ENCODE measurements at places on chromosomes 7 and 10. TPM values are rescaled to one million over a fixed set of nuclear protein-coding genes. Genes with fewer than 3 reads are reported as not detected.

DNA sequence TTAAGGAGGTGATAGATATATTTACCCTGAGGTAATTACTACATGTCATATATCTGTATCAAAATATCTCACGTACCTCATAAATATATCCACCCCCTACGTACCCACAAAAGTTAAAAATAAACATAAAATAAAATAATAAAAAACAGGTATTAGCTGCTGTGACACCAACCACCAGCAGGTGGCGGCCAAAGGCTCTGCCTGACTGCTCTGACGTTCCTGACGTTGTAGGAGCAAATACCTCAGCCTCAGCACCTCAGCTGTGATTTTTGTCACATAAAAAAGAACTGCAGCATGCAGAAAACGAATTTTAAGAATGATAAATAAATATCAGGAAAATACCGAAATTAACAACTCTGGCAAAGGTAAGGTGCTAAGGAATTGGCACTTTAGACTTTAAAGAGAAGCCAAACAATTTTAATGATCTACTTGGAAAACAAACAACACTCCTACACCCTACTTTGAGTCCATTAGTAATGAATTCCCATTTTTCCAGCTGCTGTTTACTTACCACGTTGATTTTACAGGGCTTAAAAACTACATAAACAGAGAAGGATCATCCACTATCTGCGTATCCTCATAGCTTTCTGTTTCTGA, 125.4 kb upstream of the TARP start:
- H3K4me1 ChIP-seq = no peaks in the 10 kb centered on the region
- no peak overlapping the region for H3K27ac ChIP-seq
- H3K4me3 ChIP-seq = no peak overlapping the region
- no peaks in the 10 kb centered on the region for H3K27me3 ChIP-seq

The DNAJC30 gene
- total RNA-seq = 10.4 TPM

The SPACDR gene
- total RNA-seq = 4.1 TPM

DNA sequence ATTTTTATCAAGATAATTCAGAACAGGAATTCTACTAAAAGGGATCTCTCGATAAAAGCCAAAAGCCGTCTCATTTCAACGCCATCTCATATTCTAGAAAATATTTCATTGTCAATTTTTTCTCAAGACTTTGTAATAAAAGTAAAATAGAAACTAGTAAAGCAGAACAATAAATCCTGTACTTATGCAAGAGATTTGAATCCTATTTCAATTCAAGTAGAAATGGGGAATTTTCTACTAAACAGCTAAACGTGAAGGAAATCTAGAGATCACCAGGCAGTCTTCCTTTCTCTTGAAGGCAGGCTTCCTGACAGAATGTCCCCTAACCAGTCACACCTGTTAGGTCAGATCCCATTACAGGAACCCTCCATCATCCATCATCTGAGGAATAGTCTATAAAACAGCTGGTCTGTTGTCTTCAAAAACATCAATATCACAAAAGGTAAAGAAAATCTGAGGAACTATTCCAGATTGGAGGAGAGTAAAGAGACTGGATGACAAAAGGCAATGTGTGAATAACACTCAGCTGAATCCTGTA, 23.7 kb downstream of the USP6NL start:
- H3K27me3 ChIP-seq = no peaks in the 10 kb centered on the region
- DNase-seq = no peak
- no peak overlapping the region for H3K27ac ChIP-seq
- H3K4me3 ChIP-seq = no peak overlapping the region

- DNase-seq = no peak
- no peaks in the 10 kb centered on the region for H3K27me3 ChIP-seq
- H3K36me3 ChIP-seq = no peaks in the 10 kb centered on the region
- H3K4me3 ChIP-seq = no peak overlapping the region
- no peak overlapping the region for H3K27ac ChIP-seq
Observed at GRCh38 chr7:23230641-23231101, 15.9 kb upstream of the GPNMB start.

DNA sequence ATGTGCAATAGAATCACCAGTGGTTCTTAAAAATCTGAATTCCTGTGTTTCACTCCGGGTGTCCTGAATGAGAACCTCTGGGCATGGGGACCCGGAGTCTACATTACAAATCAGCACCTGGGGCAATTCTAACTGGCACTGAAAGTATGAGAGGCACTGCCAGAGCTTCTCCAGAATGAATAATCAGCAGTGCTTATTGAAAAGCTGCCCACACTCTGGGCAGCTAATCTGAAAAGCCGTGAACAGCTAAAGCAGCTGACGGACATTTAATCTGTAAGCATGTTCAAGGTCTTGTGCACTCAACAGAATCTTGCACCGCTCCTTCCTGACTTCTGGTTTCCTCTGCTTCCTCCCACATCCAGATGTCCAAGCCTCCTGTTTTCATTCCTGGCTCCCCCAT, 113.3 kb upstream of the KIF5B start:
- no peak overlapping the region for H3K4me3 ChIP-seq
- H3K4me1 ChIP-seq = peaks cover 5% of the 10 kb centered on the region
- no peaks in the 10 kb centered on the region for H3K27me3 ChIP-seq
- DNase-seq = peak; percentile 41
- H3K27ac ChIP-seq = no peak overlapping the region

DNA sequence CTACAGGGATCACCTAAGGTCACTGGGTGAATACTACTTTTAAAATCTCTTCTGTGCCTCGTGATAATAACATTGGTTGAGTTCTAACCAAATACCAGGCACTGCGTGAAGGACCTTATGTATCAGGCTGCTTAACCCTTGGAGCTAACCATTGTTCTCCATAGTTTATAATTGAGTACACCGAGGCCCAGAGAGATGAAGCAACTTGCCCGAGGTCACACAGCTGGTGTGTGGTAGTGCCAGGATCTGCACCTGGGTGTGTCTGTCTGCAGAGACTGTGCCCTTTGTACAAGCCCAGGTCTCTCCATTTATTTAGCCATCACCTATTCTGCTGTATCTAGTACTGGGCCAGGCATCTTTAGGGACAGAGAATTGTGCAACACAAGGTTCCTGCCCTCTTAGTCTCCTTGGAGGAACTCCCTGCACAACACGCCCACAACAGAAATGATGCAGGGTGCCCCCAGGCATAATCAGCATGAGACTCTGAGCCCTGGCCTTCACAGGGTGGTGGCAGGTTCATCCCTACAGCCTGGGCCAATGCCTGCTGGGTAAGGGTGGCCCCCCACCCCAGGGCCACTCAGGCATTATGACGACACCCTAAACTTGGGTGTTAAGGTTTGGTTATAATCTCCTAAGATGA, 31.5 kb downstream of the UNC5B start:
- peaks cover 27% of the 10 kb centered on the region for H3K4me1 ChIP-seq
- H3K27me3 ChIP-seq = peaks cover 7% of the 10 kb centered on the region
- no peak for DNase-seq
- H3K36me3 ChIP-seq = no peaks in the 10 kb centered on the region

DNA sequence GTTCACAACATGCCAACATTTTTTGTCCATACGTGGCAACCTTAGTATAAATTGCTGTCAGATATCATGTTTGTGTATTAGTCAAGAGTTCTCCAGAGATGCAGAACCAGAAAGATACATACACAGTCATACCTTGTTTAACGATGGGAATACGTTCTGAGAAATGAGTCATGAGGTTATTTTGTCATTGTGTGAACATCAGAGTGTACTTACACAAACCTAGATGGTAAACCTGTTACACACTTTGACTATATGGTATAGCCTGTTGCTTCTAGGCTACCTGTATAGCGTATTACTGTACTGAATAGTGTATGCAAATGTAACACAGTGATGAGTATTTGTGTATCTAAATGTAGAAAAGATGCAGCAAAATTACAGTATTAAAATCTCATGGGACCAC, 22.3 kb downstream of the ZNF518A start:
- H3K27me3 ChIP-seq = no peaks in the 10 kb centered on the region
- H3K4me1 ChIP-seq = no peaks in the 10 kb centered on the region
- peaks cover 4% of the 10 kb centered on the region for H3K36me3 ChIP-seq
- no peak for DNase-seq
- no peak overlapping the region for H3K4me3 ChIP-seq

The NOLC1 gene
- total RNA-seq = 68.2 TPM

GRCh38 chr10:101226491-101227428, 2.5 kb downstream of the LBX1 start:
- peaks cover 99% of the 10 kb centered on the region for H3K27me3 ChIP-seq
- no peak overlapping the region for H3K4me3 ChIP-seq
- no peak overlapping the region for H3K27ac ChIP-seq
- no peak for DNase-seq

DNA sequence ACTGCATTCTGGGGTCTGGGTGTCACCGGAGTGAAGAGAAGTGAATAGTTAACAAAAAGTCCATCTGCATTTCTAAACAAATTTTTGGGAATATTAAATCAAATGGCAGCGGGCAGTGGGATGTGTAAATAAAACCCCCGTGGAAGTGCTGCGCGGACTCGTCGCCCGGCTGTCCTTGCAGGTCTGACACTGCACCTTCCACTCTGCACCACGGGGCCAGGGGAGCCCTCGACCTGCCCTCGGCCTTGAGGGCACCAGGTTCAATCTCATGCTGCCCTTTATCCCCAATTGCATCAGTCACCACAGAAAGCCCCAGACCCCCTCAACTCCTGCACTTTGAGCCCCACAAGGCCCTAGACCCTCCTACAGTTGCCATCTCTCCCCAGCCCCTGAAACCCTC, 6.4 kb upstream of the SMARCD3 start:
- no peaks in the 10 kb centered on the region for H3K4me1 ChIP-seq
- peaks cover 2% of the 10 kb centered on the region for H3K27me3 ChIP-seq
- H3K36me3 ChIP-seq = no peaks in the 10 kb centered on the region
- no peak overlapping the region for H3K27ac ChIP-seq
- H3K4me3 ChIP-seq = no peak overlapping the region

The LIPM gene
- not detected for total RNA-seq

DNA sequence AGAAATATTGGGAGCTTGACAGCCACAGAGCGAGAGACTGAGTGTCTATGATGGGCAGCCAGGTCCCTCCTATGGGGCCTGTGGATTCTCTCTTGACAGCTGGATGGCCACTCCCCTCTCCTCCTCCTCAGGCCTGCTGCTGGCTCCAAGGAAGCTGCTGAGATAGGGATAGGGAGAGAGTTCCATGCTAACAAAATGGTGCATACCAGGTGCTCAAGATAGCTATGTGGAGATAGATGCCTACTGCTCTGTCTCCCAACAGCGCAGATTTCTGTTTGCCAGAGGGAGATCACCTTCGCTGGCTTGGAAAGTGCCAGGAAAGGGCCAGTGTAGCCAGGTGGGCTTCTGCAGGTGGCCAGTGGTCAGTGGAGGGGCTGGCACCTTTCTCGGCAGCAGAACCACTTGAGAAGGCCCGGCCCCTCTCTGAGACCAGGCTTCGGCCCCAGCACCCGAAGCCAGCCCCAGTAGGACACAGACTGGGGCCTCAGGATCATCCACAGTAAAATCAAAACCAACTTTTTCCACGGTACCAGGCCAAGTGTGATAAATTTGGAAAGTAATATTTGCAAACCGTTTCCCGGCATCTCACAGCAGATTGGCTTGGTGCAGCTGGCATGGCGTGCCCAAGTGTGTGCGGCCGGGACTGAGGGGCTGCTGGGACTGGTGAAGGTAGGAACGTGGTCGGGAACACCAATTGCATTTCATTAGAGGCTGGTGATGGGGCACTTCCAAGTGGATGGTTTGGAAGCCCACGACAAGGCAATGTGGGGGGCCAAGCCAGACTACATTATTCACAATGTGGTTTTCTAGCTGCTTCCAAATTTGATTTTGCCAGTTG, 139.6 kb downstream of the PTPN20 start:
- H3K27ac ChIP-seq = no peak overlapping the region
- no peaks in the 10 kb centered on the region for H3K27me3 ChIP-seq
- no peaks in the 10 kb centered on the region for H3K36me3 ChIP-seq
- H3K4me3 ChIP-seq = no peak overlapping the region
- no peaks in the 10 kb centered on the region for H3K4me1 ChIP-seq

The SAMD9L gene
- total RNA-seq = 10.5 TPM

- H3K4me1 ChIP-seq = peaks cover 11% of the 10 kb centered on the region
- H3K27ac ChIP-seq = no peak overlapping the region
- H3K27me3 ChIP-seq = peaks cover 47% of the 10 kb centered on the region
Observed at GRCh38 chr10:116271593-116272439, 1.2 kb downstream of the GFRA1 start.

DNA sequence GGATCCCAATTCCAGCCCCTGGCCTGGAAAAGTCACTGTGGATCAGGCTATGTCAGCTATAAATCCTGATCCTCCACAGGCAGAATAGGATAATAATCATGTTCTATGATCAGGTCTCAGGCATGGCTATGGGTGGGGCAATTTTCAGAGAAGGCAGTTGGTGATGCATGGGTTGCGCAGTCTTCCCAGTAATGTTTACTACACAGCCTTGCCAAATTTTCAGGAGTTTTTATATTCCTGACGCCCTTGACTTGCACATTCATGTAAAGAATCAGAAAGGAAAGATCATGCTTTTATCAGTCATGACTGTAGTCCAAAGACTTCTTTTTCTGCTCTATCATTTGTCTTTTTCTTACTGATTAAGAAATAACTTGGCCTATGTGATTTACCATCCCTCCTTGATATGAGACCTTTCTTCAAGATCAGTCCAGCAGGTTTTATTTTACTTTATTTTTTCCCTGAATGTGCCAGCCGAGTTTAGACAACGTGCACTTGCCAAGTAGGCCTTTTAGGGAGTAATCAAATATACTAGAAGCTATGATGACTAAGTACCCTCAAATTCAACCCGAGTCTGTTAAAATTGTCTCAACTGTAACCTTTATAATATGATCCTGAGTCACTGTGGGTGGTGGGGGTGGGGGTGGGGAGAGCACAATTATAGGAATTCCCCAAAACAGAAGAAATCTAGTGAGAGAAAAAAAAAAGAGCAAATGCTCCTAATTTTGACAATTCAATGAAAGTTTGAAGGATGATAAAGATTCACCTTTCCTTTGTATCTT, 31.9 kb downstream of the ARL4A start:
- H3K36me3 ChIP-seq = no peaks in the 10 kb centered on the region
- H3K27me3 ChIP-seq = no peaks in the 10 kb centered on the region
- peaks cover 39% of the 10 kb centered on the region for H3K4me1 ChIP-seq
- peak; percentile 74 for DNase-seq
- no peak overlapping the region for H3K4me3 ChIP-seq

GRCh38 chr7:47097431-47097830, 484.5 kb downstream of the TNS3 start:
- no peaks in the 10 kb centered on the region for H3K36me3 ChIP-seq
- H3K27ac ChIP-seq = no peak overlapping the region
- H3K4me1 ChIP-seq = no peaks in the 10 kb centered on the region
- no peaks in the 10 kb centered on the region for H3K27me3 ChIP-seq
- no peak for DNase-seq

The SFRP4 gene
- not detected for total RNA-seq

The HKDC1 gene
- not detected for total RNA-seq

The CRHR2 gene
- total RNA-seq = not detected

GRCh38 chr10:118101501-118101900, 54.8 kb upstream of the RAB11FIP2 start:
- no peaks in the 10 kb centered on the region for H3K4me1 ChIP-seq
- no peak for DNase-seq
- no peak overlapping the region for H3K27ac ChIP-seq
- H3K27me3 ChIP-seq = no peaks in the 10 kb centered on the region
- H3K4me3 ChIP-seq = no peak overlapping the region
